Kidney (tissue), 22 donors: ENCODE measurements at places on chromosomes 4 and X. TPM values are rescaled to one million over a fixed set of nuclear protein-coding genes. Genes with fewer than 3 reads are reported as not detected.

DNA sequence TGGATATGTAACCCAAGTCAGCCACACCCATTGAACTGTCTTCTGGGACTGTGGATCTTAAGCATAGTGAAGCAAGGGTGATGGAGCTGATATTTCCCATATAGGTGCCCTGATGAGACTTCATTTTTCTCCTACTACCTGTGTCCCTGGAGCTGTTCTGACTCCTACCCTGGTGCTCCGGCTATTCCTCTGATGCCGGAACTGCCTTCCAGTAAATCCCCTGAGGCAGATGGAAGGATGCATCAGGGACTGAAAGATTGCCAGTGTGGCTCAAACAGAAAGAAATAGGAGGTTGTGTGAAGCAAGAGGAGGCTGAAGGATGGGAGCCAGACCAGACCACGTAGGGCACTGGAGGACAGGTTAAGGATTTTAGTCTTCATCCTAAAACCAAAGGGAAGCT lies 74.7 kb downstream of the HOPX start:
- DNase-seq: no peak

GRCh38 chr4:173174594-173175012 lies 6.0 kb downstream of the GALNT7 start:
- DNase-seq: no peak

- no peak for DNase-seq
Measured at GRCh38 chr4:87517621-87518020, 11.6 kb downstream of the SPARCL1 start.

DNA sequence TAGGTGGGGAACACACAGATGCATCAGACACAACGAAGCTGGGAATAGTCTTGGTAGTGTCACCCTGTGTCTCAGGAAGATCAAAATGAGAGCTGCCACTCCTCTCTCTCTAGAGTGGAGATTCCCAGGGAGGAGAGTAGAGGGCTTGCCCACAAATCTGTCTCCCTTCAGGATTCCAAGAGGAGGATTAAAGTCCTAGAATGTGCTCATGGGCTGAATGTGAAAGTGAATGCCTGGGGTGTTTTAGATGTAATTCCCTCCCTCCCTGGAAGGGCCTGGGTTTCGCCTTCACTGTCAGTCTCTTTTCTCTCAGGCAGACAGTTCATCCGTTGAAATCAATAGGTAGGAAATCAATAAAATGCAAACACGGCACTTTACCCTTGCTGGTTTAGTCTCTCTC lies 282.6 kb upstream of the PPARGC1A start:
- DNase-seq: no peak

- no peak for DNase-seq
Measured at GRCh38 chr4:164959896-164960295, 17.6 kb downstream of the TRIM61 start.

- no peak for DNase-seq
Measured at GRCh38 chr4:16818005-16818404, 80.4 kb downstream of the LDB2 start.

GRCh38 chrX:4547213-4547836 lies 833.9 kb upstream of the PRKX start:
- DNase-seq: peak; percentile 54

DNA sequence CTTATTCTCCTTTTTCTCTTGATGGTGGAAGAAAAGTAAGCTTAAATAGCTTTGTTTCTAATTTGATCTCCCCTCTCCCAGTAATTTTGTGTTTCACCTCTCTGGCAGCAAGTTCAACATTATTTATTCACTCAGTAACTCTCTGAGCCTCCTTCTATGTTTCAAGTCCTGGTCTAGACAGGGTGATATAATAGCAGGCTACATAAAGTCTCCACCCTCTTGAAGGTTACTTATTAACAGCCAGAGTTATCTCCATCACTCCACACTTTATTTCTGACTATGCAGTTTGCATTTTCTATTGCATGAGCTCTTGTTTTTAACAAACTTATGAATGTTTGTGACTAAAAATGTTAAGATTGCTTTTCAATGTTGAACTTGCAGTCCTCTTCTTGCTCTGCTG lies 17.8 kb upstream of the ANOS1 start:
- DNase-seq: no peak

DNA sequence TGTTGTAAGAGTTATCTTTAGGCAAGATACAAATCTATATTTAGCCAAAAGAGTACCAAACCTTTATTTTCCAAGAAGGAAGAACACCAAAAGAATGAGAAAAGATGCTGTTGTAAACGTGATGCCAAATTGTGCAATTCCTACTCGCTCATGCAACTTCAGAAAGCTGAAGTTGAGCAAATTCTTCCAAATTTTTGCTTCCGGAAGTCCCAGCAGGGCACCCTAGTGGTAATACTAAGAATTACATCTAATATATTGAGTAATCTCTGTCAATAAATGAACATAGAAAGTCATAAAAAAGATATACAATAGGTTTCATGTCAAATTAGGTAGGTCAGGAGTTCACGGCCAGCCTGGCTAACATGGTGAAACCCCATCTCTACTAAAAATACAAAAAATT lies 36.0 kb upstream of the SMARCAD1 start:
- DNase-seq: no peak

DNA sequence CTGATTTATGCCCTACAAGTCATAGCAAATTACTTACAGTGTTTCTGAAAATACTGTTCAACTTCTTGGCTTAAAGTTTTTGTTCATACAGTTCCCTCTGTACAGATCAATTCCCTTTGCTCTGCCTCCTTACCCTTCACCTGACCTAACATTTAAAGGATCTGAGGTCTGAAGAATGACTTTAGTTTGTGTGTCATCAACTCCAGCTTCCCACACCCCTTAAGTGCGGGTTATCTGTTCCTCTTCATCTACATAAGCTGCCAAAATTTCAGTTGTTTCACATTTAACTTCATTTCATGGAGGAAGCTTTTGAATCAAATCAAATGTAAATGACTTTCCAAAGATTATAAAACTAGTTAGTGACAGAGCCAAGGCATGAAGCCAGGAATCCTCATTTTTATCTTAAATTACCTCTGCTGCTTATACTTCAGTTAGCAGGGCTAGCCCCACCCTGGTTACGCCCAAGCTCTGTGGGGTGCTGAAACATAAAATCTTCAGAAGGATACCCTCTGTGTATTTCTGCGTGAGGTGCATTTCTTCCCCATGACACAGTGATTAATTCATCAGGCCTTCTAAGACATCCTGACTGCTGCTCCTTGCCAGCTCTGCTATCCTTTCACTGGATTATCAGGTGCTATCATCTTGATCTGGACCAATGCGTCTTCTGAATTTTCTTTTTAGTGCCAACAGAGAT lies 16.5 kb downstream of the CXCL1 start:
- DNase-seq: no peak

GRCh38 chr4:40193578-40193977 lies 3.3 kb upstream of the RHOH start:
- DNase-seq: no peak

GRCh38 chrX:45621376-45622041 lies 420.8 kb upstream of the DIPK2B start:
- no peak for DNase-seq

- no peak for DNase-seq
Measured at GRCh38 chr4:128844931-128845330, 35.4 kb downstream of the JADE1 start.

DNA sequence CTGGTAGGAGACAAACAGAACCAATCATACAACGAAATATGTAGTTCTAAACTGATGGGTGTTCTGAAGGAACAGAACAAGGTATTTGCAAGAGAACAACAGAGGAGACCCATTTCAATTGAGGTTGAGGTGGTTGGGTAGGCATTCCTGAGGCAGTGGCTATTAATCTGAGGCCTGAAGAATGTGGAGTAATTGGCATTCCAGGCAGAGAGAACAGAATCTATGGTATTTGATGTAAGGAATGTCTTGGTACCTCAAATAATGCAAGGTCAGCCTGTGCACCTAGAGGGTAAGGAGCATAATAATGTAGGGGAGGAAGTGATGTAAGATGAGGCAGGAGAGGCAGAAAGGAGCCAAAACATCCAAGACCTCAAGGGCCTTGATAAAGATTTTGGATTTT lies 109.5 kb upstream of the TEX13C start:
- no peak for DNase-seq

DNA sequence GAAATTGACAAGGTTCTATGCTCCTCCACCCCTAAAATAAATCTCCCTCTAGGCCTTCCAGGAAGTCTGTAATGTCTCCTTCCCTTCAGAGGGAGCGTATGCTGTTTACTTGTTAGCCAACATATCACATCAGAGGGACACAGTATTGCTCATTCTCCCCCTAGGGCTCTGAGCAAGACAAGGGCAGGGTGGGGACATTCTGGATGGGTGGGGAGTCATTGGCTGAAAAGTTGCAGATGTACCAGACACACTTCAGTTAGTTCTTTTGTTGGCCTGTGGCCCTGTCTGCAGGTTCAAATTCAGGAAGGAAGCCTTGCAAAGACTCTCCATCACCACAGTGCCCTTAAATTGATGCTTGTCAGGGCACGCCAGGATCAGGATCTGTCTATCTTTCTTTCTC lies 106.3 kb upstream of the TEX13D start:
- DNase-seq: no peak

DNA sequence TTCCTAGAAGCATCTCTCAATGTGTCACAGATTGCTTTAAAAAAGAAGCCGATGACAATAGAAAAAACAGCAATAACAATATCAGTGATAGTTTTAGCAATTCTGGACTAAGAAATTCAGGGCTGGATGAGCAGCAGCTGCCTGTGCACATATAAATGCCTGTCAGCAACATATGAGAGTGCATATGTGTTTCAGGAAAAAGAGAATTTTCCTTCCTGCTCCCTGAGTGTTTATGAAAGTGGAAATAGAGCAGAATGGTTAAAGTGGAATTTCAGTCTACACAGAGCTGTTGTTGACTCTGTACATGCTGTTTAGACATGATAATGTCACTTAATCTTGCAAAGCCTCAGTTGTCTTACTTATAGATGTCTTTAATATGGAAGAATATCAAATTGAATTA lies 164.4 kb upstream of the PCDH7 start:
- DNase-seq: peak; percentile 1

- peak; percentile 72 for DNase-seq
Measured at GRCh38 chr4:155403886-155404285, 27.1 kb upstream of the MAP9 start.

DNA sequence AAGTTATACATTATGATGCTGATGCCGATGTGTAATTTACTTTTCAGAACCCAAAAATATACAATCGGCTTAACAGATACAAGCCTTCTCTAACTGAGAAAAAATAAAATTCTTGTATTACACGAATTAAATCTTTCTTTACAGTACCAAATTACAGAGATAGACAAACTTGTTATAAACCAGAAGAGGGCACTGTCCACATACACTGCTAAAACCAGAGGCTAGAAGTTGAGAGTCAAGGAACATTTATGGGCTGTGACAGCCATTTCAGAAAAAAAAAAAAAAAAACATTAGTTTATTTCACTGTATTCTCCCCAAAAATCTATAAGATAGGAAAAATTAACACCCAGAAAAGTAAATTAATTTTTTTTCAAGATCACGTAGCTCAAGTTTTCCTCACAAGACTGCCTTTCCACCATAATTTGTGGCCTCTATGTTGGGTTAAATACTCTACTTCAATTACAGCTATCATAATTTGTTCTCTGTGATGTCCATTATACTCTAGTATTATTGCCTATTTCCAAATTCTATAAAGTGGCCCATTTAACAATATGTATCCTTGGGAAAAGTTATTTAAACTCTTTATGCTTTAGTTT lies 12.0 kb downstream of the EREG start:
- no peak for DNase-seq

The TASL gene
- 0.22 TPM for polyA plus RNA-seq

The GK gene
- polyA plus RNA-seq: 73.8 TPM

The CLDN22 gene
- polyA plus RNA-seq: 0.39 TPM

The PWWP3B gene
- polyA plus RNA-seq: 2.0 TPM

The GIMD1 gene
- polyA plus RNA-seq: not detected

The SSX2 gene
- not detected for polyA plus RNA-seq
